ENCODE measurements at places on chromosomes 11 and 22.
A peak's percentile ranks its signal among the peaks of the same experiment; 100 is the strongest.

- DNase-seq: no peak
These were observed 79.7 kb downstream of the PPFIBP2 start for GRCh38 chr11:7593481-7593880.

- no peak for DNase-seq
These were observed 95.0 kb downstream of the GRAMD1B start for GRCh38 chr11:123525097-123525496.

DNA sequence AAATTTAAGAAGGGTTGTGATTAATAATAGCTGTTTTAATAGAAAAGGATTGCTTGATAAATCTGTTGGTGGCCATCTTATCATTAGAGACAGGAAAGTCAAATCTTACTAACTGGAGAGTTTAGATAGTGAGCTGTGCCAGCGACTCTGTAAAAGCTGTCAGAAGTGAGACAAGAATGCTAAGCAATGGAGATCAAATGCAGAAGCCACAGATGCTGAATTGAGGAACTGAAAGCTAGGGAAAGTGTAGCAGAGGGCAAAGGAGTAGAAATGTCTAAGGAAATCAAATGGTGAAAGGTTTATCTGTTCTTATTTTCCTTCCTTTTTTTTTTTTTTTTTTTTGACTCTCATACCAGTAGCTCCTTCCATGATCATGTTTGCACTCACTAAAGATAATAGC is 13.7 kb downstream of the MS4A13 start:
- DNase-seq: no peak

GRCh38 chr22:27554106-27554811 is 247.3 kb downstream of the MN1 start:
- DNase-seq: no peak

DNA sequence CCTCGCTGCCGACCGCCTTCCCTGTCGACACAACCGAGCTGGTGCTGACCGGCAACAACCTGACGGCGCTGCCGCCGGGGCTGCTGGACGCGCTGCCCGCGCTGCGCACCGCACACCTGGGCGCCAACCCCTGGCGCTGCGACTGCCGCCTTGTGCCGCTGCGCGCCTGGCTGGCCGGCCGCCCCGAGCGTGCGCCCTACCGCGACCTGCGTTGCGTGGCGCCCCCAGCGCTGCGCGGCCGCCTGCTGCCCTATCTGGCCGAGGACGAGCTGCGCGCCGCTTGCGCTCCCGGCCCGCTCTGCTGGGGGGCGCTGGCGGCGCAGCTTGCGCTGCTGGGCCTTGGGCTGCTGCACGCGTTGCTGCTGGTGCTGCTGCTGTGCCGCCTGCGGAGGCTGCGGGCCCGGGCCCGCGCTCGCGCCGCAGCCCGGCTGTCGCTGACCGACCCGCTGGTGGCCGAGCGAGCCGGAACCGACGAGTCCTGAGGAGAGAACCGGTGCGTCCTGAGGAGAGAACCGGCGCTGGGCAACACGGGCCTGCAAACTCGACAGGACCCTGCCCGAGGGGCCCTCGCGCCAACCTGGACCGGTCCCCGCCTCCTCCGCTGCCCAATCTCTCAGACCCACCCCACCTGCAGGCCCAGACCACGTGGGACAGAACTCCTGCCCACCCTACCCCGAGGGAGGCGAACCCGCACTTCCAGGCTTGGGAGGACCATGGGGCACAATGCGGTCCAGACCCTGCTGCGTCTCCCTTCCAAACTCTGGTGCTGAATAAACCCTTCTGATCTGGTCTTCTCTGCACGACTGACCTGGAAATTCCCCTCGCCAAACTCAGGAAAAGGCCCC is 866 bp downstream of the GP1BB start:
- no peak for DNase-seq

DNA sequence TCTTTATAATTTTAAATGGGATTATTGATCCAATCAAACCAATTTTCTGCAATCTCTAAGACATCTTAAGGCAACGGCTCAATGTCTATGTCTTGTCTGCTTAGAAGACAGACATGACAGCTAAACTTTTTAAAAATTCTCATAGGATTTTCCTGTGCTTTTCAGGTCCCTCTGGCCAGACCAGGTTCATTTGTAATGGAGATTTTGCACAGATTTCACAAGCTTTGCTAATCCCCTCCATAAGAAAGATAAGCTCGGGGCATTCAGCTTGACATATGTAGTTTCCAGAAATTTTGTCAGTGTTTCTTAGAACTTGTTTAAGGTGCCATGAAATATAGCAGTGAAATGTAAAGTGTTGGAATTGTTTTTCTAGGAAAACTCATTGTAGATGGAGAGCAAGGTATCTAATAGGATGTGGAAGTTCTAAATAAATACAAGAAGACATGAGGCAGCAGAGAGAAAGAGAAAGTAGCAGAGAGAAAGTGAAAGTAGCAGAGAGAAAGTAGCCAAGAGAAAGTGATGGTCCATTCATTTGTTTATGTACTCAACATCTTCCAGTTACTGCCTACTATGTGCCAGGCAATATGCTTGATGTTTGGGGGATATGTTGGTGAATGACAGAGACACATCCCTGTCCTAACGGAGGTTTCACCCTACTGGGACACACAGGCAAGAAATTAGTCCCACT is 219.1 kb upstream of the ARHGAP42 start:
- DNase-seq: no peak

DNA sequence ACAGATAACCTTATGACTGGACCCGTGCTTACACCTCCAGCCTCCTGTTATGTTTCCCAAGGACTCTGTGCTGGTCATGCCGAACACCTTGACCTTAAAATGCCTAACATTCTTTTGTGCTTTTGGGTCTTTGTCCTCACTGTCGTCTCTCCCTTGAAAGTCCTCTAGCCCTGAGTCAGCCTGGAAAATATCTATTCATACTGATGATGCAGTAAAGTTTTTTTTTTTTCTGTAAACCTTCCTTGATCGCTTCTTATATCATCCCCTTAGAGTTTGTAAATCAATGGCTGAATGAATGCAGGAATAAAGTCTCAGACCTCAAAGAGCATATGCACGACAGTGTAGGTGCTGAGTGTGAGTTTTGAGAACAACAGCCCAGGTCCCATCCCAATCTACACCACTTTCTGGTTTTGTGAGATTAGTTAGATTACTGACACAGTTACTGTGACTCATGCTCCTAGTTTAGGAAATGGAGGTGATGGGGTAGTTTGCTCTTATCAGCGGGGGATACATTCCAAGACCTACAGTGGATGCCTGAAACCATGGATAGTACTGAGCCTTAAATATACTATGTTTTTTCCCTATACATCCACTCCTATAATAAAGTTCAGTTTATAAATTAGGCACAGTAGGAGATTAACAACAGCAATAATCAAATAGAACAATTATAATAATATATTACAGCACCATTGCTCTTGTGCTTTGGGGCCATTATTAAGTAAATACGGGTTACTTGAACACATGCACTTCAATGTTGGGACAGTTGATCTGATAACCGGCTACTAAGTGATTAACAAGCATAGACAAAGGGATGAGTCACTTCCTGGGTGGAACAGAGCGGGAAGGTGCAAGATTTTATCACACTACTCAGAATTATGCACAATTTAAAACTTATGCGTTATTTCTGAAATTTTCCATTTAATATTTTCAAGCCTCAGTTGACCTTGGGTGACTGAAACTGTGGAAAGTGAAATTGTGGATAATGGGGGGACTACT is 8.6 kb downstream of the TCN1 start:
- DNase-seq: no peak

DNA sequence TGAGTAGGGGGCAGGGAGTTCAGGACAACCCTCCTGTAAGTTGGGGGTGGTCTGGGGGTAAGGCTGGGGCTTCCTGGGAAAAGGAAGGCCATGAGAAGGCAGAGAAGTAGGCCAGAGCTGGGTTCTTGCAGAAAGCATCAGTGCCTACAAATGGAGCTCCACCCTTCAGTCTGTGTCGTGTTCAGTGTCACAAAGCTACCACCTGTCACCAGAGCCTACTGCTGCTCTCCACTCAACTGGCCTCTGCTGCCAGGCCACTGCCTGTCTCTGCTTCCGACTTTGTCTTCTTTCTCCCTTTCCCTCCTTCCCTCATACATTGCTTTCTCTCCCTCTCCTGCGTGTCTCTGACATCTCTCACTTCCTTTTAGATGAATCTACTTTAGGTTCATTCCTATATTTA is 3.4 kb upstream of the WBP2NL start:
- DNase-seq: no peak

DNA sequence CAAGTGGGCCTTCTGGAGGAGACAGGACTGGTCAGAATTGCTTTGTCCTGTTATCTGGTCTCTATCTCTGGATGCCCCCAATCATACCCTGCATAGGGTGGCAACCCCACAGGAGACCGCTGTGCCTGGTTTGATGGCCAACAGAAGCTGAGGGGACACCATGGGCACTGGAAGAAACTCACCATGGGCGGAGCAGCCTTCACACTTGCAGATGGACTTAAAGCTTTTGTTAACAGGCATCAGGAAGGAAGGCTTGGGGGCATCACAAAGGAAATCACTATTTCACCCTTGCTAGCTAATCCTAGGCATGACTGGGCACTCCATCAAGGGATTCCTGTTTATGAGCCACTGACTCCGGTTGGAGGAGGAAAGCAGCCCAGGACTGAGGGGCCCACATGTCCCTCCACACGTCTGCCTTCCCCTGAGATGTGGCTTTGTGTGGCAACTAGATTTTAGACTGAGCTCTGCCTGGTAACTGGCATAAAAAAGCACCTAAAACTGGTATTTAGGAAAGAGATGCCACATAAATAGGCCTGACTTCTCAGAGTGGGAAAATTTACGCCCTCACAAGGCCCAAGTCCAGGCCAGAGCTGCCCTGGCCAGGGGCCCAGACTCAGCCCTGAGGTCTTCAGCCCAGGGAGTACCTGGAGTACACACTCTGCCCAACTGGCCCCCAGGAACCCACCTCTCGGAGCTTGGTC is 57.0 kb upstream of the LYVE1 start:
- DNase-seq: no peak

GRCh38 chr11:97943493-97943892 is 1077.3 kb upstream of the CNTN5 start:
- DNase-seq: no peak

- DNase-seq: no peak
These were observed 168.5 kb downstream of the ARHGAP42 start for GRCh38 chr11:100855466-100856067.

GRCh38 chr11:18754308-18754707 is 28.3 kb upstream of the IGSF22 start:
- DNase-seq: no peak

- peak; percentile 29 for DNase-seq
These were observed 11.8 kb downstream of the IL10RA start for GRCh38 chr11:117997823-117998579.

DNA sequence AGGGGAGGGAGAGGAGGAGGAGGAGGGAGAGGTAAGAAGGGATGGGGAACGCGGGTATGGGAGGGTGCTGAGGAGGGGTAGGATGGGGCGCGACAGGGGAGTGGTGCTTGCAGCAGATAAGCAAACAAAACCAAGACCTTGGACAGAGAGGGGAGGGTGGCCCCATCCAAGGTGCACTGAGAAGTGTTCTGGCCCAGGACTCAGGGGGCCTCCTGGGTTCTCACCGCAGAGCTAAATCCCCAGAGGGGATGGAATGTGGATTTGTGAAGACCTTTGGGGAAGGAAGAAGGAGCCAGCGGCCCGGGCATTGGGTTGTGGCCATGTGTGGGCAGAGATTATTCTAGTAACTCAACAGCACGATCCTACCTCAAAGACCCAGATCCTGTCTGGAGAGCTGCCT is 90.9 kb upstream of the LINC01488 start:
- no peak for DNase-seq

GRCh38 chr22:45980268-45980570 is 3.3 kb upstream of the WNT7B start:
- no peak for DNase-seq

DNA sequence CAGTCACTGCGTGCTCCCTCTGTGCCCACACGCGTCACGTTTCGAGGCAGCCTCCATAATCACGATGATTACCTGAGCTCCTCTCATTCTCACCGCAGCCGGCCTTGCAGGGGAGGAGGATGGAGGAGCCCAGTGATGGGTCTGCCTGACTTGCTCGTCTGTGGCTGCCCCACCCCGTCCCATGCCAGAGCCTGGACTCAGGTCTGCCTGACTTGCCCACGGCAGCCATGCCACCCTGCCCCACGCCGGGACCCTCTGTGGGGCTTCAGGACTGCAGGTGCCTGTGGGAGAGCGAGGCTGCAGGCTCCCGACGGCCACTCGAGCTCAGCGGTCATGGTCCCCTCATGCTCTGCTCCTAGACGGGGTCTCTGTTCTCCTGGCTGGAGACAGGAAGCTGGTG is 1025.1 kb downstream of the BRD1 start:
- no peak for DNase-seq

DNA sequence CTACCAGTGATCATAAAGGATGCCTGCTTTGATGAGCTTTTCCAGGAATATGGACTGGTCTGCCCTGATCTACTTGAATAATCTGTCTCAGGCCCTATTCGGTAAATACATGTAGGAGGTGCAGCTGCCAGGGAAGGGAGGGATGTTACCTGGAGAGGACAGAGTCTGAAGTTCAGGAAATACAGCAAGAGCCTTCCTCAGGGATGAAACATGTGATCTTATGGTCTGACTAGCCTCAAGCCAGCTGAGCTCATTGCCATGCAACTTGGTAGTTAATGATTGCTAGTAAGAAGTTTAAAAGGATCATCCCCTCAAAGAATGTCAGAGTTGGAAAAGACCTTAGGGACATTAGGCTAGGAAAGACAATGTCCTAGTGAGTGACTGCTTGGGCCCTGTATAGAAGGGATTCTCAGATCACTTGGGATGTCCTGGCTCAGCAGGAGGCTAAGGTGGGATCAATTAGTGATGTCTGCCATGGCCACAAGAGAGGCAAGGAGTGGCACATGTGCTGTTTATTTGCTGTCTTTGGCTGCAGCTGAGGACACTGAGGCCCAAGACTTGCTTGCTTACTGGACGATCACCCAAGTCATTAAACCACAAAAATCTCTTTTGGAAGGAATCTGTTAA is 18.5 kb downstream of the PTPRJ start:
- no peak for DNase-seq

DNA sequence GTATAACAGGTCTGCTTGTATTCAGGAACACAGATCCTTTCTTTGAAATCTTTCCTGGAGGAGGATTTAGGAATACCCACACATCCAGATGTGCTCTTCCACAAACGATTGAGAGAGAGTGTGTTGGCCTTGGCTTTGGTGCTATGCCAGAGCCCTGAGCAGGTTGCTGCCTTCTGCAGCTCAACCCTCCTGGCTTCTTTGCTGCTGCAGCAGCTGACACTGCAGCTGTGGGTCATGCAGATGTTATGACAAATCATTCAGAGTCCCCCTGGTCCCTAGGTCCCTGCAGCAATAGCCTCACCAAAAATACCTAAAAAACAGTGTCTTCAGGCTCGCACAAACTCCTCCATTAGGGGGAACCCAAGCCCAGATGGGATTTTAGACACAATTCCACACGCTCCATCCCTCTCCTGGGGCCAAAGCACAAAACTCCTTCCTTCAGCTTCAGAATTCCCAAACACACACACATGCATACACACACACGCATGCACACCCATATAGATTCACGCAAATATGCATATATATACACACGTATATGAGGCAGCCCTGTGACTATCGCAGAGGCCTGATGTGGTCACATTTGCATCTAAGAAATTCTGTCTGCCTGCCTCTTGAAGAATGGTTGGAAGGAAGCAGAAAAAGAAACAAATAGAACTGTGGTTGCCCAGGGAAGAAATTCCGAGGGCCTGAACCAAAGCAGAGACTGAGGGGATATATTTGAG is 35.4 kb downstream of the SLN start:
- no peak for DNase-seq
